Substantia nigra (tissue), 51 donors: ENCODE measurements at places on chromosomes 12 and 14.

- DNase-seq: no peak
Measured at GRCh38 chr14:93727039-93727740, 61.1 kb downstream of the PRIMA1 start.

DNA sequence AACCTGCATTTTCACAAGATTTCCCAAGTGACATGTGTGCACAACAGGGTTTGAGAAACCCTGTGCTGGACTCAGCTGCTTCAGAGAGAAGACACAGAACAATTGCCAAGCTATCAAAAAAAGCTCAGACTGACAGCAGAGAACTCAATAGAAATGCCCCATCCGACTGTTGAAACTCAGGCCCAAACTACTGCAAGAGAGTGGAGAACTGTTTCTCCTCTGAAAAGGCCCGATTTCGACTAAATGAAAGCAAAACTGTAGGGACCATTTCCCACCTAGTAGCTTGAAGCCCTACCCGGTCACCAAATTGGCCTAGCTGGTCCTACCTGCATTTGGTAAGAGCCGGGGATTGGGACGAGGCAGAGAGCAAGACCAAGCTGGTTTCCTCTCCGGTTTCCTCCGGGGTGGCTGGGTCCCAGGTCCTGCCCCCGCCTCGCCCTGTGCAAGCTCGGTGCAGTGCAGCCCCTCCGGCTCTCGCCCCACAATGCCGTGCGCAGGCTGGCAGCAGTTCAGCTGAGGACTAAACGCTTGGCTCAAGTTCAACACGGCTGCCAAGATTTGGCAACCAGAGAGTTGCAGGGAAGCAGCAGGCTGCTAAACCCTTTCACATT, 1180.6 kb downstream of the VRK1 start:
- DNase-seq: peak; percentile 63

DNA sequence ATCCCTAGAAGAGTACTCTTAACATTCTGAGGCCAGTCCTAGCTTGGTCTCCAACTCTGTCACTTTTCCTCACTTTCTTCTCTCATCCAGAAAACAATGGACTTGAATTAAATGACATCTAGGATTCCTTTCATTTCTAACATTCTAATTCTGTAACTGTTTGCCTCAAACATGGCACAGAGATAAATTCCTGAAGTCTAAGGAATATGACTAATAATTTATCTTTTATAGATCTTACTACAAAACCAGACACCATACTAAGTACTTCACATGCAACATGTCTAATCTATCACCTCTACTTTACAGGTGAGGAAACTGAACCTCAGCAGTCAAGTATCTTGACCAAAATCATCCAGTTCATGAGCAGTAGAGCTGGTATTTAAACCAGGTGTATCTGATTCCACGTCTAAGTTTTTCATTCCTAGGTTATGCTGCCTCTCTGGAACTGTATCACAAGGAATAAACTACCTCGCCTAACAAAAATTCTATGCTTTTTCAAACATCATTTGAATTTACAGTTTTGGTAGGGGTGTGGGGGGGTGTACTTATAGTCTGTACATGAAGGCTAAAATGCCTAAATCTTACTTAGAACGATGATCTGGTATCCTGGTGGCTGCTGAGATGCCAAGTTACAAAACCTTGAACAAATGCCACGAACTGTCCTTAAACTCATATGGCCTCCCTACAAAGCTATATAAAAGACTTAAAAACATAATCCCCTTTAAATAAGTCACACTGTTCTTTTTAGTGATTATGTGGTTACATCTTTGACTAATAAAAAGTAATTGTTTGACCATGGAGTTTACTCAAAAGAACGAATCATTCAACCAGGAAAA, 41.6 kb downstream of the ATXN2 start:
- no peak for DNase-seq

DNA sequence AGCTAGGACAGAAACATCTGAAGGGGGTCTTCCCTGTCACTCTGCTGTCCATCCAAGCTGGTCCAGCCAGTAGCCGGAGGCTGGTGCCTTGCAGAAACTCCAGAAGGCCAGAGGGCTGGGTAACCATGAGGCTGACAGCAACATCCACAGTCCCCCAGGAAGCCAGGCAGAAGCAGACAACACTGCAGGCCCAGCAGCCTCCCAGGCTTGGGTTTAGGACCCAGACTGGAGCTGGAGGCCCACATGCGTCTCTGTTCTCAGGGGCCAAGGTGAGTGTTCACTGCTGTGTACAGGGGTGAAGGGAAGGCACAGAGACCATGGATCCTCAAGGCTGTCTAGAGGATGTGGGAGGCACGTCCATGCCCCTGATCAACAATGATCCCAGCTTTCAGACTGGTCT, 136.4 kb upstream of the PRMT8 start:
- DNase-seq: no peak

GRCh38 chr12:115382681-115383080, 698.7 kb upstream of the TBX3 start:
- no peak for DNase-seq

DNA sequence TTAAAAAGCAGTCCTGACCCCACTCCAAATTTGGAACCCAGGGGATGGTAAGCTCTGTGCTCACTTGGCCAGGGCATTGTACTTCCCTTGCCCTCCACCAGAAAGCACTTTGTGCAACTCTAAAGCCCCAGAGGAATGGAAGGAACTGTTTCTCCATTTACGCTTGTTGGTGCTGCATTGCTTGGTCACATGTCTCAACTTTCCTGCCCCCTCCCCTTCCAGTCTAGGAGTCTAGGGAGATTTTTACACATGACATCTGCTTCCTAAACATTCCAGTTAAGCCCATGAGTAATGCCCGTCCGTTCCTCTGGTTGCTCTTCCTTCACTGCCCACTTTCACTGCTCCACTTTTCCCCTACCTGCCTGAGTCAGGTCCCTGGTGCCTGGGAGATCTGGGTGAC, 92.6 kb upstream of the MAP1LC3B2 start:
- DNase-seq: no peak

GRCh38 chr12:121010860-121011259, 5.4 kb downstream of the C12orf43 start:
- no peak for DNase-seq

- no peak for DNase-seq
Measured at GRCh38 chr12:66354291-66354690, 52.0 kb downstream of the HELB start.

DNA sequence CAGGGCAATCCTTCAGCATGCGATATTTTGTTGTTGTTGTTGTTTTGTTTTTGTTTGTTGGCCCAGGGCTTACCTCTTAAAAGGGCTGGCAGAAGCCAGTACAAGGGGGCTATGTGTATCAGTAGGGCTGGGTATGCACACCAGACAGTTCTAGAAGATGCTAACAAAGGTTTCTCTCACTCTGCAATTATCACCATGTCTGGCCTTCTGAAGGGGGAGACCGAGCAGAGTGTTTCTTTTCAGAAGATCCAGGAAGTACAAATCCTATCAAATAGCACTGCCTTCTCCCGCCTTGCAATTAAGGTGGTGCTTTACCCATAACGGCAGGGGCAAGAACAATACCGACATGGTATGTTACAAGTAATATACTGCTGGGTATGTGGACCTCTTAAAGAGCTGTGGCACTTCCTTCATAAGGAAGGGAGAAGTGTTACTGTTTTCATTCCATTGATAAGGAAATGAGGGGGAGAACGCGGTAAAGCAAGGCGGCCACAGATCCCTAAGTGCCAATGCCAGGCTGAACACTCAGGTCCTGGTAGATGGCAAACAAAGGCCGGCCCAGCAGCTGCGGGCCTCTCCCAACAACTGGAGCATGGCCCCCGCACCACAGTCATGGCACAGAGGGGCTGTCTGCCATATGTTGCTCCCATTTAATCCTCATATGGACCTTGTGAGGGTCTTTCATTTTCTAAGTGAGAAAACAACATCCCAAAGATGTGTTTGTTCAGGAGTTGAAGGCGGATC, 19.2 kb upstream of the CACNA2D4 start:
- no peak for DNase-seq

GRCh38 chr12:53499266-53500141, at the start of gene MAP3K12:
TSS of gene MAP3K12 (minus strand) at chr12:53499458. CDS start at chr12:53487391, 12,067 bp downstream.
- peak; percentile 76 for DNase-seq

GRCh38 chr14:95569440-95569839, 34.6 kb downstream of the GLRX5 start:
- no peak for DNase-seq

DNA sequence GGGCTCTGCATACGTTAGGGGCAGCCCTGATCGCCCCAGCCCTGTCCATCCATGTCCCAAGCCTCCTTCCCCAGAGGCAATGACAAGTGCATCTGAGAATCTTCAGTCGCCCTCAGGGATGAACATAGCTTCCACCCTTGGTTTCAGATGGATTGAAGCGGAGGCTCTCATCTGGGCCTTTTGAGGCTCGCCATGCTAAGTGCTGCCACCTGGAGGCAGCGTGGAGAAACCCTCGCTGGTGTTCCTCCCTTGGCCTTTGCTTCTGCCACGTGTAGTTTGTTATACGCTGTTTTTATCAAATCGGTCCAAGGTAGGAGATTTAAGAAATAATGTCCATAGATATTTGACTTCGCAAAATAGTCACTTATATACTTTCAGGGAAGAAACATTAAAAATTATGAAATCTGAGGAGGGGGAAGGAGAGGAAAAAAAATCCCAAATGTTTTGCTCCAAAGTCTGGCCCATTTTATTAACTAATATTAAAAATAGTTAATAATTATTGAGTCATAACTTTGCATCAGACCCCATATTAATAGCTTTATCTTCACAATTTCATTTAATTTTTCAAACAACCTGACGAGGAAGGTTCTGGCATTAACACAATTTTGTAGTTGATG, 28.8 kb upstream of the LRRC10 start:
- DNase-seq: peak; percentile 6

- no peak for DNase-seq
Measured at GRCh38 chr12:132998741-132999140, 12.6 kb downstream of the ZNF26 start.

DNA sequence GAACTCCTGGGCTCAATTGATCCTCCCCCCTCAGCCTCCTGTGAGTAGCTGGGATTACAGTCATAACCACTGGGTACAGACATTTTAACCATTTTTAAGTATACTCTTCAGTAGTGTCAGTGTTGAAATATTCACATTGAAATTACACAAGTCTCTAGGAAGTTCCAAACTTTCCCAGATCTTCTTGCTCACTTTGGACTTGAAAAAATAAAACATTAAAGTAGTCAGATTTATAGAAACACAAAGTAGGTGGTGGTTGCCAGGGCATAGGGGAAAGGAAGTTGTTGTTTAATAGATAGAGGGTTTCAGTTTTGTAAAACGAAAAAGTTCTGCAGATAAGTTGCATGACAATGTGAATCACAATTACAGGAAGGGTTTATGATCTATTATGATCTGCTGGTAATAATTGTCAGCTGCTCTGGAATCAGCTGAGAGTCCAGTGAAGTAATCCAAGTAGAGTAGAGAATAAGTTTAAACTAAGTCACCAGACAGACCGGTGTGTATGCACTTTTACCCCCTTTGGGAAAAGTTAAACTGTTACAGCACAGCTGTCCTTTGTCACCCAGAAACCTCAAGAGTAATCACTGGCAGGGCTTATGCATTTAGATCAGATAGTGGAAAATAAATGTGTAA, 27.4 kb downstream of the PCNX1 start:
- DNase-seq: no peak

GRCh38 chr14:103016071-103016470, 41.3 kb downstream of the CDC42BPB start:
- peak; percentile 30 for DNase-seq

- DNase-seq: no peak
Measured at GRCh38 chr12:12441429-12441807, 84.5 kb downstream of the BORCS5 start.

DNA sequence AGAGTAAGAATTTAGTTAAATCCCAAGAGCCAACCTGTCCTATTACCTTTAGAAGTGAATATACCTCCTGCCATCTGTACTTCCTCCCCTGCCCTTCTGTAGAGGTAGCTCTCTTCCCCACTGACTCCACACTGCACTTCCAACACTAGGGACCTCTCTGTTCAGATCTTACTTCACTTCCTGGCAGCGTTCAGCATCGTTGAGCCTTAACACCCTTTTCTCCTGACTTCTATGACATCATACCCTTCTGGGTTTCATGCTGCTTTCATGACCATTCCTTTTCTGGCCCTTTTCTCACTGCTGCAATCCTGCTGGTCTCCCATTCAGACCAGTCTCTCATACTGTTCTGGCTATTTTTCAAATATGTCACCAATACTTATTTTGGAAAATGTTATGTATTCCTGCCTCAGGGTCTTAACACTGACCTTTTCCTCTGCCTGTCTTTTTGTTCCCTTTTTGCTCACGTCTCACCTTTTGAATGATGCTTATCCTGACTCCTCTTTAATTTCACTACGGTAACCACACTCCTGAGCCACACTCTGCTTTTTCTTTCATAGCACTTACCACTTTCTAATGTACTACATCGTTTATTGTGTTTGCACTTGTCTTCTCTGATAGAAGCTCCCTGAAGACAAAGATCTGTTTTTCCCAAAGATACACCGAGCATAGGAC, 67.6 kb downstream of the PLEKHA5 start:
- DNase-seq: no peak

DNA sequence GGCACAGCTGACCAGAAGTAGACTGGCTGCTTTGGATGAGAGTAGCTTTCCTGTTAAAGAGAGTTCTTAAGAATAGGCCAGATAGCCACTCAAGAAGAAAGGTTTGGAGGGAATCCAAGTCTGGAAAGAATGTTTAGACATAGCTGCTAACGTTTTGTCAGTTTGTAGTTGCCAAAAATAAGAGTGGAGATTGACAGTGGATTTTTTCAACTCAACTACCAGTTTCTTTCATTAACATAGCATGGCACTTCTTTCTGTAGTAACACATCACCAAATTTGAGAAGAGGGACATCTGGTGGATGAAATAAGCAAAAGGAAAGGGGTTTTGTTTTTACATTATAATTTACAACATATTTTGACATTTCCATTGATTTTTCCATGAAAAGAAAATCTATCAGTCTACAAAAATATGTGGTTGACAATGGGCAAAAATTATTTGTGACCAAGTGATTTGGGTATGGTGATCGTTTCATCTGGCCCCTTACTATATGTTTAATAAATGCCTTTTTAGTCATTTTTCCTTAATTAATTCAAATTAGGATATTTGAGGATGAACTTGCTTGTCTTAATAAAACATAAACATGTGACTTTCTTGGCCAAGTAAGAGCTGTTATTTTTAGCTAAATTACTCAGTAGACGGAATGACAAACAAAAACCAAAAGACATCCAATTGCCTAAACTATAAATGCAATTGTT, 71.1 kb downstream of the PTPRR start:
- no peak for DNase-seq

DNA sequence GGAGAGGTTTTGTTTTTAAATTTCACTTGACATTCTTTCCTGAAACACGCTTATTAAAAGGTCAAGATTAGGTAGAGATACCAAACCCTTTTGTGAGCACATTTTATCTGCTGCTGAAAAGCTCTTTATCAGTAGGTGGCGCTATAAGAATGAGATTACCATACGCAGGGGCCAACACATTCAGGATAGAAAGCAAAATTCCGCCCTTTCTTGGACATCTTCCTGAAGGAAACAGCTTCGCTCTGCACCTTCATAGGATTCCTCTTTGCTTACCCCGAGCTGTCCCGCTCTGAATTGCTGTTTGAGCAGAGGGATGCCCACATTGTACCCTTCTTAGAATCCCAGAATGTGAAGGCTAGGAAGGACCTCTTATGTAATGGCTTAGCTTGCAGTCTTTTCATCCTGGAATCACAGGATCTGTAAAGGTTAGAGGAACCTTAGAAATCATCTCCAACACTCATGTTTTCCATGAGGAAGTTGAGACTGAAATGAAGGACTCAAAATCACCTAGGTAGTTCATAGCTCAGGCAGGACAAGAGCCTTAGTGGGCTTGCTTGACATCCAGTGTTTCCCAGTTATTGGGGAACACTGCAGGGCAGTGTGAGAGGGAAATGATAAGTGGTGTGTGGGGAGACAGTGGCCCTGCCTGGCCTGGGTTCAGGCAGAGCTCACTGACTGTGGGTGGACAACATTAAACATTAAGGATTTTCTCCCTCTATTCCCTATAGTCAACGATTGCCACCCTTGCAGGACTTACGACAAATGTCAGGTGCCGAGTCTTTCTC, 38.7 kb upstream of the CRY1 start:
- DNase-seq: no peak
